Activated CD8-positive, alpha-beta memory T cell treated with anti-CD3 and anti-CD28 coated beads for 4 hours (primary cell): ENCODE measurements at places on chromosomes 5 and 9.

DNA sequence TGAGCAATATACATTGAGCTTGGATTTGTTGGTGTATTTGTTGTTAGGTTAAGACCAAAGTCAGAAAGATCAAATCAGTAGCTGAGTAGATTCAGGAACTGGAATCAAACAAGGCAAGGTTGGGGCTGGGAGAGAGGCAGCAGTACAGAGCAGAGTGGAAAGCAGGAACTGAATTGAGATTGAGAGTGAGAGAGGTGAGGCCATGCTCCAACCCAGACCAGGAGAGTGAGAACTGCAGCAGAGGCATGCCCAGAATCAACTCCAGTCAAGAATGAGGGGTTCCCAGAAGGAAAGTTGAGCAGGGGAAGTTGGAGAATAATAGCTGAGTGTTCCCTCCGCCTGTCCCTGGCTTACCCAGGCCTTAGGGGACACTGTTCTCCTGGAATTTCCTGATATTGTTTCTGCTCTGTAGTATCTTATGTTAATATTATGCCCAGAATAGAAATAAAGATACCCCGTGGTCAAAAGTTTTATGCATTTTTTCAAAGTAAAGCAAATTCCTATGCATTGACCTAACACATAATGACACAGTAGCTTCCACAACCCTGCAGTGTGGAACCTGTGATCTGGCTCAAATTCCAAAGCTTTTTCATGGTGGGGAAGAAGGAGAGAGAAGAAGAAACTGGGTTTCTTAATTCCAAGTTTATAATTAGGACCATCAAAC lies 82.7 kb downstream of the SV2C start:
- DNase-seq, result no peak

- DNase-seq, result no peak
Measured at GRCh38 chr9:15243081-15243480, 63.9 kb downstream of the TTC39B start.

DNA sequence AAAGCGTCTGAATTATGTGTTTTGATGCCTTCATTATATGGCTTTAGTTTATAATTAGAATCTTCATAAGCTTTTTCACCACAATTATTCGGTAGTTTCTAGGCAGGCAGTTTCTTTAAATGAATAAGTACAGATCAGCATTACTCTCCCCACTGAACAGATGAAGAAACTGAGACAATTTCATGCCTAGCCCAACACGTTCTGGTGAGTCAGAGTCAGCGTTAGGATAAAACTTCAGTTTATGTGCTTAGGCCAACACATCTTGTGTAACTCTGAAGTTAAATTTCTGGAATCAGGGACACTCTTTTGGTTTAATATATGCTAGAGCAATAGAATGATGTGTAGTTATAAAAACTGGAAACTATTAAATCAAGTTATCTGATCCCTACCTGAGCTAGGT lies 186.7 kb upstream of the ELL2 start:
- DNase-seq, result no peak

GRCh38 chr5:143153332-143154119 lies 250.0 kb downstream of the NR3C1 start:
- no peak for DNase-seq

DNA sequence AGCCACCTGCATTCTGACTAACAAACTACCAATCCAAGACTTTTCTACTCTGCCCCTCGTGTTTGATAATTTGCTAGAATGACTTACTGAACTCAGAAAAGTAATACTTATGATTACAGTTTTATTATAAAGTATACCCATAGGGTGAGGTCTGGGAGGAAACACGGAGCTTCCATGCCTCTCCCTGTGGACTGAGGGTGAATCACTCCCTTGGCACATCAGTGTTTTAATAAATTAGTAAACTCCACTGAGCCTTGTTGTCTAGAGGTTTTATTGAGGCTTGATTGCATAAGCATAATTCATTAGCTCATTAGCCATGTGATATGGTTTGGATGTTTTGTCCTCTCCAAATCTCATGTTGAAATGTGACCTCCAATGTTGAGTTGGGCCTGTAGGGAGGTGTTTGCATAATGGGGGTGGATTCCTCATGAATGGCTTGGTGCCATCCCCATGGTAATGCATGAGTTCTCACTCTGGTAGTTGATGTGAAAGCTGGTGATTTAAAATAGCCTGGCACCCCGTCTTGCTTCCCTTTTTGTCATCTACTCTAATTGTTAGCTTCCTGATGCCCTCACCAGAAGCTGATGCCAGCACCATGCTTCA lies 233.6 kb upstream of the TRPC7 start:
- DNase-seq, result no peak

GRCh38 chr5:57004800-57005199 lies 52.9 kb upstream of the MIER3 start:
- no peak for DNase-seq

GRCh38 chr5:158857371-158857770 lies 242.3 kb downstream of the EBF1 start:
- no peak for DNase-seq

GRCh38 chr5:122153774-122154173 lies 24.4 kb downstream of the ZNF474 start:
- no peak for DNase-seq

DNA sequence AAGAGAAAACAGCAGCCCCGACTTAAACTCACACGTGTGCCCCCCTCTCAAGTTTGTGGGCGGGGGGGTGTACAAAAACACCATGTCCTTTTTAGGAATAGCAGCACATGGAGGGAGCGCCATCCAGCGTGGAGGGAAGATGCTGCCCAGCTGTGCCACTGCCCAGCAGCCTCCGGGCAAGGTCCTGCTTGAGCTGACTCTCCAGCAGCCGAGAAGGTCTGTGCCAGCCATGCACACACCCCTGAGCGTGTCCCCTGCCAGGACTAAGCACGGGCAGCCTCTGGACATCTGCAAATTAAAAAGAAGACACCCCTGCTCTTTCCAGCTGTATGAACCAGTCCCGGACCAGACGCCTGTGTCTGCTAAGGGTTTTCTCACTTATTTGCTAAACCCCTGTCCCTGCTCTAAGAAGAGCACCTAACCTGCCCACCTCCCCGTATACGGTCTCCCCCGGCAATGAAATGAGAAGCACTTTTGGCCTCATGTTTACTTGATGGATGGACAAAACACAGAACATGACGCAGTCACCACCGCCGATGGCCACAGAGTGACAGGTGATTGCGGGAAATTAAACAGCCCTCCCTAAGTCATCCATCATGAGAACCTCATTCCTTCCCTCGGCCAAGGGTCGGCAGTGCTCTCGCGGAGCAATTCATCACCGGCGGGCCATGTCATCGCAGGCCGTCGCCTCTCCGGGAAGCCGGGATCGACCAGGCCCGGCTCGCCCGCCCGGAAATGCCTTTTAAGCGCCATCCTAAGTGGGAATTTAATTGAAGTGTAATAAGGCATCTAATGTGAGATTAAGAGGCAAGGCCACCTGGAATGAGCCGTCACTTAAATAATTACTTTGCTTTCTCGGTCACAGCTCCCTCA lies 96.9 kb downstream of the OLFM1 start:
- DNase-seq, result no peak

- DNase-seq, result no peak
Measured at GRCh38 chr9:75147638-75148037, 59.3 kb downstream of the OSTF1 start.

DNA sequence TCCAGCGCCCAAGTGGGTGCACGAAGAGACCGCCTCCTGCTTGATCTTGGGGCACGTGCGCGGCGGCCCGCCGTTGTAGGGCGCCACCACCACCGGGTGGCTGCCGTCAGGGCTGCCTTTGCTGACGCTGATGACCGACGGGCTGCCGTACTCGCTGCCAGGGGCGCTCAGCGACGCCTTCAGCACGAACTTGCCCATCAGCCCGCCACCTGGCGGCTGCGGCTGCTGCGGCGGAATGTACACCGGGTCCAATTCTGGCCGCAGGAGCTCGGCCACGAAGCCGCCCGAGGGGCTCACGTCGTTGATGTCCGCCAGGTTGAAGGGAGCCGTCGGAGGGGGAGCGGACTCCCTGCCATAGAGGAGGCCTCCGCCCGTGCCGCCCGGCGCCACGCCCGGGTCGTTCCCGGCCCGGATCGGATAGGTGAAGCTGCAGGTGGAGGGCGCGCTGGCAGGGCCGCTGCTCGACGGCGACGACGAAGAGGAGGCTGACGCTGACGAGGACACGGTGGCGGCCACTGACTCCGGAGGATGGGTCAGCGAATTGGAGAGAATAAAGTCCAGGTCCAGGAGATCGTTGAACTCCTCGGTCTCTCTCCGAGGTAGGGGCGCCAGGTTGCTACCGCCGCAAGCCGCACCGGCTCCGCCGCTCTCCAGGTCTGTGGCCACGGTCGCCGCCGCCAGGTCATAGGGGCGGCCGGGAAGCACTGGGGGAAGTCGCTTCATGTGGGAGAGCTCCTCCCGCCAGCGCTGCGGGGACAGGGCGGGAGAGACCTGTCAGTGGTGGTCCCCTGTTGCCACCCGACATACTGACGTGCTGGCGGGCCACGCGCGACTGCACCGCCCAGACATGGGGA lies 1.8 kb downstream of the KLF4 start:
- DNase-seq, result no peak

GRCh38 chr5:67292201-67292940 lies 95.8 kb upstream of the CD180 start:
- no peak for DNase-seq

DNA sequence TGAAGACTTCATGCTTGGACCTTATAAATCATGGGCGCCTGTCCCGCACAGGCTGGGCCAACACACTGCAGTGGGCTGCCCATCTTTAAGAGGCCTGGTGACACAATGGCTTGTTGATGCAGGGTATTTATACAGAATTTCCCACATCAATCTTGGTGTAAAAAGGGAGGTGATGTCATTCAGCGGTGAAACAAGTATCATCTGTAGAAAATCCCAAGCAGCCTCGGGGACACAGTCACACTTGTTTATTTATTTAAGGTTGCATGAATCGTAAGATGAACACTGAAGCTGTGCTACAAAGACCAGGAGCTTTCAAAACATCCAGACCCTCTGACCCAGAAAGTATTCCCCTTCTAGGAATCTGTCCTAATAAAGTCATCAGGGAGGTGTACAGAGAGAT lies 40.5 kb downstream of the SMIM23 start:
- DNase-seq, result no peak

DNA sequence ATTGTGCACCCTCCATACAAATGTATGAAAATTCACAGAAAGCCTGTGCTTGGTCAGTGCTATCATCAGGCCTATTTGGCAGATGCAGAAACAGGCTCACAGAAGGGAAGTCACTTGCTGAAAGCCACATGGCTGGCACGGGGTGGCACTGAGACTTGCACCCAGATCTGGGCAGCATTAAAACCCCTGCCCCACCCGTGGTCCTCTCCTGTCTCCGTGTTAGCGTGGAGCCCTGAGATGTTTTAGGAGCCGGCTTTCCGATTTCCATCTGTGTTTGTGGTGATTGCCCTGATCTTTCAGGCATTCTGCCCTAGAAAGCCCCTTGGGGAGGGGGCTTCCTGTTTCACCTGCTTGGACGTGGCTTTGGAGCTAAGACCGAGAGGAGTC lies 102.2 kb upstream of the IER5L start:
- DNase-seq, result no peak

DNA sequence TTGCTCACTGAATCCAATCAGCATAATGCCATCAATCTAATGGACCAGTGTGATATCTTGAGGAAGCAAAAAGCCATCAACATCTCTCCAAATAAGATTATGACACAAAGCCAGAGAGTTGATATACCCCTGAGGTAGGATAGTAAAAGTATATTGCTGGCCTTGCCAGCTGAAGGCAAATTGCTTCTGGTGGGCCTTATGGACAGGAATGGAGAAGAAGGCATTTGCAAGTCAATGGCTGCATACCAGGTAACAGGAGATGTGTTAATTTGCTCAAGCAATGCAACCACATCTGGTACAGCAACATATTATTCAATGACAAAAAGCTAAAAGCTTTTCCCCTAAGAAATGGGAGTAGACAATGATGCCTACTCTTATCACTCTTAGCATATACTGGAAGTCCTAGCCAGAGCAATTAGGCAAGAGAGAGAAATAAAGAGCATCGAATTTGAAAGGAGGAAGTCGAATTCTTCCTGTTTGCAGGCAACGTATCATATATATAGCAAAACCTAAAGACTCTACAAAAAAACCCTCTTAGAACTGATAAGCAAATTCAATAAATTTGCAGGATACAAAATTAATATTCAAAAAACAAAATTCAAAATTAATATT lies 216.1 kb upstream of the RASA1 start:
- no peak for DNase-seq

DNA sequence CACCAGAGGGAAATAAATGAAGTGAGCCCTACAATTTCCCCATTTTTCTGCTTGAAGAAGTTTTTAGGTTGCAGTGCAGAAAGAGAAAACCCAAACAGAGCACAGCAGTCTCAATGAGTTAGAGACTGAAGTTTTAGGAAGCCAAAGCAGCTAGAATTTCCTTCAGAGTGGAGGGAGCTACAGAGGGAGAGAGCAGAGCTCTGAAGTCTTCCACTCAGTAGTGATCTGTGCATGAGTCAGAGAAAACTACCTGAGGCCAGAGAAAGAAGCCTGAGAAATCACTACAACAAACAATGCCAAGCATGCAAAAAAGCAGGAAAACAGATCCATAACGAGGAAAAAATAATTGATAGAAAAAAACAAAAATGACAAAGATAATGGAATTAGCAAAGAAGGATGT lies 17.9 kb upstream of the NDUFB6 start:
- no peak for DNase-seq

- peak; percentile 16 for DNase-seq
Measured at GRCh38 chr9:78030553-78031443, 813 bp downstream of the GNAQ start.

GRCh38 chr5:150774145-150774544 lies 4.4 kb upstream of the SMIM3 start:
- DNase-seq, result no peak

DNA sequence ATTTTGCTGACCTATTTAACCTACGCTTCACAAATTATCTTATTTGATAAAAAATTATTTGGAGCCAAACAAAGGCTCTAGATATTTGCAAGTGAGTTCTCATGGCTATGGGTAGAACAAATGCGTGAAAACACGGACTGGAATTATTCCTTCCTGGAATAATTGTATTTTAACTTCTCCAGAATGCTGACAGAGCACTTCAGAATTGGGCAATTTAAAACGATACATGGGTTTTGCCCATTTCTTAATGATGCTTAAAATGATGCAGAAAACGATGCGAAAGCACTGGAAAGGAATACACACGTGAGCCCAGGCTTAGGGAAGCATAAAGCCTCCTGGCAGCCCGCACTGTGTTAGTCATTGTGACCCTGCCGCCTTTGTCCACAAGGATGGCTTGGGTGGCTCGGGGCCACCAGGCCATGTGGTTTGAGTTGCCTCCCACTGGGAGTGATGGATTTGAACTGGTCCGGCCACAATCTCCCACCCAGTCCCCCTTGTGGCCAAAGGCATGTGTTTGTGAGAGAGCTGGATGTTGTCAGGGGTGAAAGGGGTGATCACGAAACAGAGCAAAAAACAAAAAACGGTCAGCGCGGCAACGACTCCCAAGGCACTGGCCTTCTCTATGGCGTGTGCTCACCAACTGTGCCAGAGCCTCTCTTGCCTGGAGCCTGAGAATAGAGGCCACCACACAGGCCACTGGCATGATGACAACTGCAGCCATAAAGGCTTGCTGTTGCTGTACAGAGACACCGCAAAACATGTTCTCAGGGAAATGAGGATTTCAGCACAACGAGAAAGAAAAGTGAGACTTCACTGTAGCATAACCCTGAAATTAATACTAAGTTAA lies 234.2 kb upstream of the ADAMTS16 start:
- DNase-seq, result no peak

- no peak for DNase-seq
Measured at GRCh38 chr9:3271581-3271980, 254.2 kb downstream of the RFX3 start.

GRCh38 chr9:113352411-113352810 lies 3.1 kb downstream of the BSPRY start:
- DNase-seq, result no peak
